ENCODE measurements at places on chromosomes 13 and 19.
A peak's percentile ranks its signal among the peaks of the same experiment; 100 is the strongest.

DNA sequence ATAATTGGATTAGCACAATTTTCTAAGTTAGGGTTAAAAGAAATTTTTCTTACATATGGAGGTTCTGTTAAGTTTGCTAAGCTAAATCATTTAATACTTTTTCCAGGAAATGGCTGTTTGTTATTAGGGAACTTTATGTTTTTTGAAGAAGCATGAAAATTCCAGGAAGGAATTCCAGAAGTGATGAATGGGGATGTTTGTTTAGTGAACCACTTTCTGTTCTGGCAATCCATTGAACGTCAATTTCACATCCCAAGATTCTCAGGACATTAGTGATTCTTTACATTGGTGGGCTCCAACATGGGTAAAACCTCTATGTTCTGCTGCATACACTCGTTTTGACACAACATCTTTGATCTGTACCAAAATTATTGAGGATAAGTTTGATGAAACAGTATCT is 534.4 kb downstream of the IRS2 start:
- DNase-seq, result no peak

GRCh38 chr19:7507884-7508283 is 8.0 kb upstream of the ZNF358 start:
- peak; percentile 89 for DNase-seq

DNA sequence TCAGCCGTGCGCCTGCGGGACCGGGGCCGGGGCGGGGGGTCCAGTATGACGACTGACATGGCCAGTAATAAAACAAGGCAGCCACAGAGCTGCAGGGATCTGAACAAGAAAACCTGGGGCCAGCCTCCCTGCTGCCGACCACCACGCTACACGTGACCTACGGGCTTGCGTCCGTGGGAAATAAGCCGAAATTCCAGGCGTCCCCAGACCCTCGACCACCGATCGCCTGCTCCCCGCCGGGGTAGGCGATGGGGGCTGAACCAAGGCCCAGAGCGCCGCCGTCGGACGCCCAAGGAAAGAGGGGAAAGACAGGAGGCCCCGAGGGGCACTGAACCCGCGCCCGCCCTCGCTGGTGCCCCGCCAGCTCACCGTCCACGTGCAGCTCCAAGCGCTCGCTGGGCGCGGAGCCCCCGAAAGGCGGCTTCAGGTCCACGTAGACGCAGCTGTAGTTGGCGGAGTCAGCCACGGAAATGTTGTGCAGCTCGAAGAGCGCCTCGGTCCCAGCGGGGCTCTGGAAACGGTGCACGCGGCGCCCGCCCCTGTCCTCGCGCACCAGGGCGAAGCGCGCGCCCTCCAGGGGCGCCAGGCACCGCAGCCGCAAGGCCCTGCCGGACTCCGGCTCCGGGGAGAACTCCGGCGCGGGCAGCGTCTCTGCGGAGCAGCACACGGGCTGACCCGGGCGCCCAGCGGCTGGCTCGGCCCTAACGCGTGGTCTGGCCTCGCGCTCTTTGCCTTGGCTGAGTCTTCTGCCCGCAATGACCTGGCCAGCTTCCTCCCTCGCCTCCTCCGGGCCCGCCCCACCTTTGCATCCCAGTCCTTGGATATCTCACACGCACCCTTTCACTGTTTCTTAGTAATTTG is 3.1 kb downstream of the A1BG start:
- DNase-seq, result no peak

- no peak for DNase-seq
These were observed 3.0 kb downstream of the RPL13A start for GRCh38 chr19:49490287-49491029.

DNA sequence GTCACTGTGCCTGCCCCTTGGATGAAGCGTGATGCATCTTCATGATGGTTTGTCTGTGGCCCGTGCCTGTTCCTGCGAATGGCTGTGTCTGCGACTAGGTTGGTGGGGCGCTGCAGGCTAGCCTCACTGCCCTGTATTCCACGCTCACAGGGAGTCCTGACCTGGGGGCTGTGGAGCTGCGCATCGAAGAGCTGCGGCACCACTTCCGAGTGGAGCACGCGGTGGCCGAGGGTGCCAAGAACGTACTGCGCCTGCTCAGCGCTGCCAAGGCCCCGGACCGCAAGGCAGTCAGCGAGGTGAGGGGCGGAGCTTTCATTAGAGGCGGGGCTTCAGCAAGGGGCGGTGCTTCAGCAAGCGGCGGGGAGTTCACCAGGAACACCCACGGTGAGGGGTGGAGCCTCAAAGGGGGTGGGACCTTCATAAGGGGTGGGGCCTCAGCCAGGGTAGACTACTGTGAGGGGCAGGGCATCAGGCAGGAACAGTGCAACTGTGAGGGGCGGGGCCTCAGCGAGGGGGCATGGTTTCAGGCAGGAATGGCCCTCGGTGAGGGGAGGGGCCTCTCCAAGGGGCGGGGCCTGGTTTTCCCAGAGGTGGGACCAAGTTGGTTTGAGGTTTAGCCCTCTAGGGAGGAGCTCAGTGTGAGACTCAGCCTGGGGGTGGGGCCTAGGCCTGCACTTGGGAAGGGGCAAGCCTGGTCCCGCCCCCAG is 17.2 kb downstream of the PKN1 start:
- peak; percentile 65 for DNase-seq

Data from inflammatory macrophage treated with lipopolysaccharide for 4 hours (primary cell).